ENCODE measurements at places on chromosomes 5 and 9.

- no peak for DNase-seq
Observed at GRCh38 chr5:153630546-153630945, 140.1 kb downstream of the GRIA1 start.

DNA sequence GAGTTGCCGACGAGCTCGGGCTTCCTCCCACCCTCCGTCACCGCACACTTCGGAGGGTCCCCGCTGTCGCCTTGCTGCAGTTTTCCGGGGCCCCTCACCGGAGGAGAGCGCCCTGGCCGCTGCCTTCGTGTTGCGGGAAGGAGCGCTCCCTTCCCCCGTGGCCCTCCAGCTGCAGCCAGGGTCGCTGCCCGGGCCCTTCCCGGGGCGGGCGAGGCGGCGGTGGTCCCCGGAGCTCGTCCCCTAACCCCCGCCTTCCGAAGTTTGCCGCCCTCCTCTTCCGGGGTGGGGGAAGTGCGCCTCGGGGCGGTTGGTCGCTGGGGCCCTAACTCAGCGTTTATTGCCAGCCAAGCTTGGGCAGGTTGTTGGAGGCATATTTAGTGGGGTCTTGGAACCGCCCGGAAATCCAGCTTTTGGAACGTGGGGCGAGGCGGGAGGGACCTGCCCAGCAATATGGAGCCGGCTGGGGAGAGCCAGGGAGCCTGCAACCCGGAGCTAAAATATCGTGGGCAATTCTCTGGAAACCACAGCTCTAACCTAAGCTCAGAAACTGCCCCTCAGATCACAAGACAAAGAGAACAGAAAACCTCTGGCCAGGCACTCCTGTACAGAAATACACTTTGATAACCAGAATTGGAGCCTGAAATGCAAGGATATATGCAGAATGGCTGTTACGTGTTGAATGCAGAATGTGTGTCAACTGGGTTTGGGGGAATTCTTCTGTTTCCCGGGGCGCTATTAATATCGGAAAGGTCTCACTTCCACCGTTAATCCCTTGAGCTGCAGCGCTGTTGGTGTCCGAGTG, 890 bp downstream of the PIK3R1 start:
- peak; percentile 45 for DNase-seq

- peak; percentile 11 for DNase-seq
Observed at GRCh38 chr5:35672995-35673394, 55.3 kb downstream of the SPEF2 start.

GRCh38 chr5:173675287-173675996, 59.0 kb upstream of the BOD1 start:
- DNase-seq = no peak

DNA sequence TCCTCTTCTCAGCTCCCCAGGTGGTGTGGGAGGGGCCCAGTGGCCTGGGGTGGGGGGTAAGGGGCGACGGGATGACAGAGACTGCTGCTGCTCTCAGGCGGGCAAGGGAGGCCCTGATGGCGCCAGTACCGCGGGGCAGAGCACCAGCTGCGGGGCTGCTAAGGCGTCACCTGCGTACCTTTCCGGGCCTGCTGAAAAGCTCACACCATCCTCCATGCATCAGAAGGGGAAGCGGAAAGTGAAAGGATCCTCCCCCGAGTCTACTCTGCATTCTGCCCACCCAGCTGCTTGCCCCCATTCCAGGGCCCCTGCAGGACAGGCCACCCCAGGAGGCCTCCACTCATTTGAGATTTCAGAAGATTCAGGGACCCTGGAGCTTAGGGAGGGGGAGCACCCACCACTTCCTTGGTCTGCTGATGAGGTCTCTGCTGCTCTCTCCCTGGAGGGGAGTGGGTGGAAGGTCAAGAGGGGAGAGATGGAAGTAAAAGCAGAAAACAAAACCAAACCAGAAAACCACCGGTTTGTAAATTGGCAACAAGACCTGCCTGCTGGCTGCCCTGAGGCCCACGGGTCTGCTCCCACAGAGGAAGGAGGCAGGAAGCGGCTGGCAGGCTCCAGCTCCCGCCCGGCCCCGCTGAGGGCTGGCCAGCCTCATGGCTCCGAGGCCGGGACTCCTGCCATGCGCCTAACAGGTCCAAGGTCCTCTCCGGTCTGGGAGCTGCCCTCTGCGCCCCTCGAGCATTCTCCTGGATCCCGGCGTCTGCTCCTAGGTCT, 33.6 kb downstream of the PRRT1B start:
- peak; percentile 16 for DNase-seq

DNA sequence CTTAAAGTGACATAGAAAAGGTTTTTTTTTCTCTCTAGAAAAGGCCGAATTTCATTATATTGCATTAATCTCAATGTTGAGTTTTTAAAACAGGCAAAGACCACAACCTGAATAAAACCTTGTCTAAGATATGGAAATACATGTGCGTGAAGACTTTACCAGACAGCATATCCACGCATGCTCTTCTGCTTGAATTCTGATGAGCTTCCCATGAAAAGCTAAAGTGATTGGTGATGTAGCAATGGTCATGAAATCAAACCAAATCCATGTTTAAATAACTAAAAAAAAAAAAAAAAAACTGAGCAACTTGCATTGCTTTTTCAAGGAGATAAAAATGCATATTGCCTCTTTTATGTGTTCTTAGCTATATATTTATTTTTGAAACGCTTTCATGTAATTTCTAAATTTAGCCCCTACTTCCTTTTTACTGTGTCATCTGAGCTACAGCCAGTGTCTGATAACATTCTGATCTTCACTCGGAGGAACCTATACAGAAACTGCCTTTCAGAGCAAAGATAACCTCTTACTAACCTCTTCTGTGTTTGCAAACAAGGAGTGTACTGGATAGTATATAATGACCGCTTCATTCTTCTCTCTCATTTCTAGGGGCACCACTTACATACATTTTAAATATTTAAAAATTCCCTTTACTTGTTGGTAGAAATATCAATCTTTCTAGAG, 179.1 kb upstream of the GNA14 start:
- no peak for DNase-seq

DNA sequence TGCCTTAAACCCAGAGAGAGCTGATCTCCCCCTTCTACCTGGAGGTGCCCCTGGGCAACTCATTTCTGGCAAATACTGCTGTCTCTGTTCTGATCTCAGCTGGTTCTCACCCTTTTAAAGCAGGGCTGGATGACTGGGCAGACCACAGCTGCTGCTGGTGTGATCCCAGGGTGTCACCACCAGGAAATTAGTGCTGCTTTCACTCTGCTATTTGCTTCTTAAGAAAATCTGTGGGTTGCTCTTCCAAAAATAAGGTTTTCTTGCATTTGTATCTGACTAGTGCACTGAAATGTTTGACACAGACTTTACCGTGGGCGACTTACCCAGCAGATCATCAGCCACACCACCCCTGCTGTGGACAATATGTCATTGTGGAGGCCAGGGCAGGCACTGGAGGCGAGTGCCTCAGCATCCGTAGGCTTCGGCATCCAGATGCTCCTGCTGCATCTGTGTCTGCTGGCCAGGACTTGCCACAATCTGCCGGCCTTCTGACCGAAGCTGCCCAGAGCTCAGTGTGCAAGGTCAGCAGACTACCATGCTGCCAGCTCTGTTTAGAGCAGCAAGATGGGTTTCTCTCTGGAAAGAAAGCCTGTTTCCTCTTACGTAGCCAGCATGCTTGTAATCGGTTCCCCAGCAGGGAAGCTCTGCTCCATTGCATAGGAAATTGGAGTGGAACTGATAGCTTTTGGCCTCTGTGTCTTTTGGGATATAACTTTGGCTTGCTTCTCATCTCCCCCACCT, 13.6 kb downstream of the ARHGAP26 start:
- DNase-seq = peak; percentile 53

- no peak for DNase-seq
Observed at GRCh38 chr5:66337626-66338226, 193.6 kb downstream of the SREK1 start.

DNA sequence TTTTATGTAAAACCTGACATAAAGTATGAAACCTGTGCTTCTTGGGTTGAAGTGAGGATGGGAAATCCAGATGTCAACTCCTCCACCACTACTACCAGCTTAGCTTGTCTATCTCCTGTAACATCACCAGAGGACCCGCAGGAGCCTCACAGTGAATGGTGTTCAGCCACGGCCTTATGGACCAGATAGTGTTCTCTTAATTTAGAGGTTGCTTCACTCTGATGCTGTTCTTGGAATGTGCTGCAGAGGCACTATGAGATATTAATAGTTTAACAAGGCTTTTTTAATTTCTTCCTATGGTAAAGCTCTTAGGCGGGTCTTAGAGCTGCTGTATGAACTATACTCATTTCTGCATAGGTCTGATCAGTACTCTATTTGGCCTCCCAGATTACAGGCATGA, 27.9 kb downstream of the NFX1 start:
- DNase-seq = no peak

DNA sequence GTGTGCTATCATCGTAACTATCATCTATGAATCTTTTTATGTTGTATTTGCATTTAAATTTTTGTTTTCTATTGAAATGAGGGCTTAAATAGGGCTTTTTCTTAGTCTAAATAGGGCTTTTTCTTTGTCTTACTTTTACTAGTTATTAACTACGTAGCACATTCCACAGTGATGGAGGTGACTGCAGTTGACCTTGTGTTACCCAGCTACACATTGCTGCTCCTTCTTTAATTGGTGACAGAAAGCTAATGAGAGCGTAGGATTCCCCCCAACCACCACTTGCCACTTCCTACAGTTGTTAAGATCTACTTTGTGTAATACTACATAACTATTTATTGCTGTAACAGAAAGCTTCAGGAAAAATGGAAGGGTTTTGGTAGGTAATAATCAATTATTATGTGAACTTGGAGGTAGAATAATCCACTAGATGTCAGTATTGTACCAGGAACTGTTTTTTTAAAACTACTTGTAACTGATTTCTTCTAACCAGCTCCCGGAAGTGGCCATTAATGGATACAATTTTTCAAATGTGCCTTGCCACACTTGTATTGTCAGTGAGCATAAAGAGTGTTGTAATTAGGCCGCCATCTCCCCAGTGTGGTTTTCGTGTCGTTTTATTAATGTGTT, 18.0 kb downstream of the MTRR start:
- no peak for DNase-seq

DNA sequence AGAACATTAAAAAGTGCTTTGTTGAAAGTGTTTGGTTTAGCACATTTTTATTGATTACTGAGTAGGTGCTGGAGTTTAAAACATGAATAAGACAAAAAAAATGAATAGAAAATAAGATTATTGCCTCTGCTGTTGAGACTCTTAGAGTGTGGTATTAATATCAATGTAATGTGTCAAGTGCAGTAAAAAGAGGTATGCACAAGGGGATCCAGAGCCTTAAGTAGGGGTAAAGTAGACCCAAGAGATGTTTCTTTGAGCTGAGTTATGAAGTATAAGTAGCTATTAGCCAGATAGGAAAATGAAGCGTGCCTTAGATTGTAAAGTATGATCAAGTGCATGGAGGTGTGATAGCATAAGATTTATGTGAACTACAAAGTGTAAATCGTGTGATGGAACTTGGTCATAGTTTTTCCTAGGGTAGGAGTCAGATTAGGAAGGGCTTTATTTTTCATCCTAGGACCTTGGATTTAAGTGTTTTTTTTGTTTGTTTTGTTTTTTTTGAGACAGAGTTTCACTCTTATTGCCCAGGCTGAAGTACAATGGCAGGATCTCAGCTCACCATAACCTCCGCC, 45.2 kb downstream of the NSD1 start:
- DNase-seq = no peak

DNA sequence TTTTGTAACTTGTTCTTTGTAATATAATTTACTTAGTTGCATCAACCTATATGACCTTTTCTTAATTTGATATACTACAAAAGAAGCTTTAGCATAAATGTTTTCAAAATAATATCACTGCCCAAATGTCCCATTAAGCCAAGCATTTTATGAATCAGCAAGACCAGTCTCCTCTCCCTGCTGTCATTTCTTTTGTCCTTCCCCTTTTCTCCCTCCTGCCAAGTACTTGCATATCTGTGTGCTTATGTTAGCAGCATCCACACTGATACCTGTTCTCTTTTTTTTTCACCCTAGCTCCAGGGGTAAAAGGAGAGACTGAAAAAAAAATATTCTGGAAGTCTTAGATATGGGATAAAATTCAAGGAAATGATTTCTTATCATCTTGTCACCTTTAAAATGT, 69.7 kb downstream of the ZSWIM6 start:
- no peak for DNase-seq

DNA sequence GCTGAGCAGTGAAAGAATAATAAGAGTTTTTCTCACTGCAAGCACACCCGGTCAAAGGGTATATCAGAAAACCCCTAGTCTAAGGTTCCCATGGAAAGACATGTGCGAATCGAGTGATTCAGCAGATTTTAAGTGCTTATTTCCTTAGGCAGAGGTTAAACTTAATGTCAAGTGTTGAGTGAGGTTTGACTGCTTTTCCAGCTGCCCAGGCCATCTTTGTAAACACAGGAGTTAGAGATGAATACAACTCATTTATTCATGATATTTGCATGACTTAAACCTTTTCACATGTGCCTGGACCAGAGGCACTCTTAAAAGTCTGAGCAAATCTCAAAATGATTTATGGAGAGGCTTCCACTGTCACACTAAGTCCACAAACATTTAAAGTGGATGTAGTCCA, 137.8 kb upstream of the RGMB start:
- no peak for DNase-seq

- no peak for DNase-seq
Observed at GRCh38 chr5:81156732-81157131, 76.4 kb upstream of the CKMT2 start.

DNA sequence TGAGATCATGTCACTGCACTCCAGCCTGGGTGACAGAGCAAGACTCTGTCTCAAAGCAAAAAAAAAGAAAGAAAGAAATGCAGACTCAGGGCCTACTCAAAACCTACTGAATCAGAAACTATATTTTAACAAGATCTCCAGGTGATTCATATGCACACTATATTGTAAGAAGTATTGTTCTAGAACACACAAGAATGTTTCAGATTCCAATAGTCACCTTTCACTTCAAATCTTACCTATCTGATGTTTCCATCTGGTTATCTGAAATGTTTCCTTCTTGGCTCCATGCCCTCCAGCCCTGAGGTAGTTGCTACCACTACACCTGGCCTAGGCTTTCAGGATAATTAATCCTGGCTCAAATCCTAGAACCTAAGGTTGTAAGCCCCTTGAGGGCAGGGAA, 36.8 kb upstream of the SNX2 start:
- DNase-seq = no peak

DNA sequence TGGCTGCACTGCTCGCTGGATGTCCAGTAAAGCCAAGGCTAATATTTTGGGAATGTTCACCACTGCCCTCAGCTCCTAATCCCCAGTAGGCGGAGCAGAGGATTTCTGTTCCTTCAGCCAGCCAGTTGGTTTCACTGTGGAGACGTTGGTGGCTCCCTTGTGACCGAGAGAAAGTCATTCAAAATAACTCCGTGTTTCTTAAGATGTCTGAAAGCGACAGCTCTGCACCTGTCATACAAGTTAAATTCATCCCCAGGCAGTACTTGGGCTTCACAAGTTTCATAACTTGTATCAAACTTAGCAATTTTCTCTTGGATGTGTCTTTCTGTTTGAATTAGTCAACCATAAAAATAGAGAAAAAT, 382 bp upstream of the CDKN2B start:
- no peak for DNase-seq

GRCh38 chr5:158976035-158976434, 123.7 kb downstream of the EBF1 start:
- no peak for DNase-seq

DNA sequence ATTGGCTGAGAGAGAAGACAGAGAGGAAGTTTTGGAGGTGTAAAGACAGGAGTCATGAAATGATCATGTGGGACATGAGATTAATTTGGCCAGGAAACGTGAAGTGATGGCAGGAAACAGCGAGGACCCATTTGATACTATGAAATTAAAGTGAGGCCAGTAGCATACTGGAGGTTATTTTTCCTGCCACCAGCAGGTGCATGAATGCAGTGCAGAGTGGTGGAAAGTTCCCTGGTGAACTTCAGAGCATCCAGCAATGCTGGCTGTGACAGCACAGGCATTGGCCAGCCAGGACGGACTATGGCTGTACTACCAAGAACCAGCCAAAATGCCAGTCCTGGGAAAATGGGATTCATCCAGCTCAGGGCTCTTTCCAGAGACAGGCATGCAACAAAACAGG, 152.2 kb downstream of the SYK start:
- DNase-seq = no peak
